ENCODE measurements at places on chromosomes 6 and 20.

GRCh38 chr20:308427-309038 is 11.2 kb downstream of the ZCCHC3 start:
- DNase-seq: no peak

DNA sequence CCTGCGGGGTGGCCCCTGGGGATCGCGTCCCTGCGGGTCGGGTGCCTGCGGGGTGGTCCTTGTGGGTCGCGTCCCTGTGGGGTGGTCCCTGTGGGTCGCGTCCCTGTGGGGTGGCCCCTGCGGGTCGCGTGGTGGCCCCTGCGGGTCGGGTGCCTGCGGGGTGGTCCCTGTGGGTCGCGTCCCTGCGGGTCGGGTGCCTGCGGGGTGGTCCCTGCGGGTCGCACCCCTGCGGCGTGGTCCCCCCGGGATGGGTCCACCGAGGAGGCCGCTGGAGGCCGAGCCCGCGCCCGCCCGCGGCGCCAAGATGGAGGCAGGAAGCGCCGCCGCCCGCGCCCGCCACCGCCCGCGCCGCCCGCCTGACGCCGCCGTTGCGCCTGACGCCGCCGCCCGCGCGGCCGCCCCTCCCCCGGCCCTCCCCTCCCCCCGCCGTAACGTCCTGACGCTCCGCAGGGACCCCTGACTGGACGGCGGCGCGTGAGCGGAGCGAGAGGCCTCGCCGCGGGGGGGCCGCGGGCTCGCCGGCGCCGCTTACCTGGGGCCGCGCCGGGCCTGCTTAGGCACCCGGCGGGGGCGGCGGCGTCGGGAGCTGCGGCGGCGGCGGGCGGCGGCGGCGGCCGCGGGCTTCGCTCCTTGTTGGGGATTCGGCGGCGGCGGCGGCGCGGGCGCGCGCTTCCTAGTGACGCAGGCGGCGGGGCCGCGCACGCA is at the start of gene GMEB2:
GMEB2 (minus strand) TSS at position 678 of the 705 bp plus-strand sequence. CDS start 7,704 bp downstream, outside the sequence.
- DNase-seq: peak; percentile 50

DNA sequence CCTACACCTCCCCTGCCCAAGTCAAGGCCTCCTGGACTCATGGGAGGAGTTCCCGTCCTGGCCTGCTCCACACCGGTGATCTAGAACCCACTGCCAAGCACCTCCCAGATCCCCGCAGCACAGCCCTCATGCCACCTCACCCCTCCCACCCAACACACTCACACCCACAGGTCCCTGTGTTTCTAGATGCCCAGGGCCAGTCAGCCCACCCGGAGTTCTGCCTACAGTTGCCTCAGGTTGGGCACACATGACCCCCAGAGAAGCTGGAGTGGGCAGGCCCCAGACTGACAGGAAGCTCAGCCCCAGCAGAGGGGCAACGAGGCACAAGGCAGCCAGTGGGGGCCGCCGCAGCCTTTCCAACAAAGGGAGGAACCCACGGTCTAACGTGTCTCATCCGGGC is 29.6 kb downstream of the RRBP1 start:
- no peak for DNase-seq

DNA sequence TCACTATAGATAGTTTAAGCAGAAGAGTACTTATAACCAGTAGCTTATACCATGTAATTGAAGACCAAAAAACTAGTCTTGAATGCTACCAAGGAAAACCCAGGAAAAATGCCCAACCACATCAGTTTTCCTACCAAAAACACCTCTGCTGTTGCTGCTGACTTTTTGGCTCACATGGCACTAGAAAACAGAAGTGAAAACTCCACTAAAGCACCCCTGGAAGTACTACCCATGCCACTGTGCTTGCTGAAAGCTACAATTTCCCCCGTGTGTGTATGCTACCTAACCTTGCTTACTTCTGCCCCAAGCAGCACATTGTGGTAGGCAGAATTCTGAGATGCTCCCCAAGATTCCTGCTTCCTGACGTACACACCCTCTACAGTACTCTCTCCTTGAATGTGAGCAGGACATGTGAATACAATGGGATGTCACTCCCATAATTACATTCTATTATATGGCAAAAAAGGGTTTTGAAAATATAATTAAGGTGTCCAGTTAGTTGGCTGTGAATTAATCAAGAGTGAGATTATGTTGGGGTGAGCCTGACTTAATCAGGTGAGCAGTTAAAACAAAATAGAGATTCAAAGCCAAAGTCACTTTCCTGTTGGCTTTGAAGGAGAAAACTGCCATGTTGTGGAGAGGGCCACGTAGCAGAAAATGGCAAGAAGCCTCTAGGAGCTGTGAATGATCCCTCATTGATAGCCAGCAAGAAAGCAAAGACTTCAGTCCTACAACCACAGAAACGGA is 209.8 kb upstream of the MARCKS start:
- no peak for DNase-seq

- no peak for DNase-seq
Observed at GRCh38 chr6:112252571-112253497, 1.5 kb downstream of the LAMA4 start.
